Fibroblast of skin of right biceps (primary cell): ENCODE measurements at places on chromosomes 3 and 15.

DNA sequence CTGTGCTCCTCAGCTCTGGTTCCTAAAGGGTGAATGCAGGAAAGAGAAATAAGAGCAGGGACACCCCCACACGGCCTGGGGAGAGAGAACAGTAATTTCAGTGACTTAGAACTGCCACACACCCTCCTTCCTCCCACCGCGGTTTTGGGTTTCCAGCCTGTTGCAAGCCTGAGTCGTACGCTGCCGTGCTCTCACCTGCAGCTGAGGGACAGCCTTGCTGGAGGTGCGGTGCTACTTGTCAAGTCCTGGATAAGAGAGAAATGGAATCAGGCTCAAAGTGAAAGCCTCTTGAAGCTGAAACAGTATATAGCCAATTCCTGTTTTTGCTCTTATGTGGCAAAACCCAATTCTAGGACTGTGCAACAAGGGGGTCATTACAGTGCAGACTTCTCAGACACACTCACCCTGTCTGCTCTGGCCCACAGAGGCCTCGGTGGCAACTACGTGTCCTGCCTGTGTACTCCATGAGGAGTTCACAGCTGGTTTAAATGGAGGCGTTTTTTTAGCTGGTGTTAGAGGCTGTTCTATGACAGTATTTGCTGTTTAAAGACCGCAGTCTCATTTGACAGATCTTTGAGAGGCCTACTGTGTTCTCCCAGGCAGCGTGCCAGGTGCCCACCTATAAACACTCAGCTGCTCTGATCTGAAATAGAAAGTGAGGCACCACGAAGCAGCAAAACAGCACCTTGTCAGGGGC, 42.9 kb downstream of the TBC1D2B start:
- DNase-seq, result no peak

DNA sequence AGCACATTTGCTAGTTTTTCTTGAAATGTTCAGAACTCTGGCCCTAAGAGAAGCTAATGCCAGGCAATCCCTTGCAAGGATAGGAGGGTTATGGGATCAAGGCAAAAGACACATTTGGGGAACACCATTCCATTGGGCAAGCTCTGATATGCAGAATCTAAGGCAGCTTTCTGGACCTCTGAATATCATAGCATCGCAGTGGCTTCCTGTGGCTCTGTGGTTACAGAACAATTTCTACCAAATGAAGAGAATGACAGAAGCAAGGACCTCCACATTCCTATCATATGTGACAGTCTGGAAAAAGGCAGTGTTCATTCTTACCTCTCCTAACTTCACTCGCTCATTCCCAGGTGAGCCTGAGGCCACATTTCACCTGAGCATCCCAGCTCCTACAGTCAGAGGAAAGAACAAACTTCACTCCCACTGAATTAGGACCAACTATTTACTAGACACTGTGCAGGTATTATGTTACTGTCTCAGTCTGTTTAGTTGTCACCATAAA, 836.1 kb upstream of the CFAP20DC start:
- no peak for DNase-seq

- DNase-seq, result no peak
Measured at GRCh38 chr15:47997195-47998080, 123.4 kb upstream of the SLC24A5 start.

DNA sequence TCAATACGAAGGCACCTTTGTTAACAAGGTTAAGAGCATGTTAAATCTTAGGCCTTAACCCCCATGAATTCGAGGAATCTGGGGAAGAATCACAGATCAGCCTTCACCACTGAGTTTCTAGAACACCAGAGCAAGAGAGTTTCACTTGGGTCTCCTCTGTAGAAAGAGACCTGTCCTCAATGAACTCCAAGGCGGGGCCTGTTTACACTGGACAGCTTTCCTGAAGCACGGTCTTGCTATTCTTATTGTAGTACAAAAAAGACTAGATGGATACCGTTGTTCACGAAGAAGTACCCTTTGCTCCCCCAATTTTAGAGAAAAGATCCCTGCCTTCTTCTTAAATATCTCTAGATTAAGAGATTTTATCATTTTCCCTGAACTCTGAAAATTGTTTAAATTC, 64.9 kb downstream of the USF3 start:
- no peak for DNase-seq

DNA sequence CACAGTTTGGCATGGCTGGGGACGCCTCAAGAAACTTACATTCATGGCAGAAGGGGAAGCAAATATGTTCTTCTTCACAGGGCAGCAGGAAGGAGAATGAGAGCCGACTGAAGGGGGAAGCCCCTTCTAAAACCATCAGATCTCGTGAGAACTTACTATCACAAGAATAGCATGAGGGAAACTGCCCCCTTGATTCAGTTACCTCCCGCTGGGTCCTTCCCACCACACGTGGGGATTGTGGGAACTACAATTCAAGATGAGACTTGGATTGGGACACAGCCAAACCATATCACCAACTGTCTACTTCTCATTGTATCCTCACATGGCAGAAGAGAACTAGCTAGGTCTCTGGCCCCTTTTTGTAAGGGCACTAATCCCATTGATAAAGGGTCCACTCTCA, 30.5 kb downstream of the CCDC32 start:
- DNase-seq, result no peak

GRCh38 chr3:13574083-13574797, 25.3 kb downstream of the FBLN2 start:
- peak; percentile 10 for DNase-seq

DNA sequence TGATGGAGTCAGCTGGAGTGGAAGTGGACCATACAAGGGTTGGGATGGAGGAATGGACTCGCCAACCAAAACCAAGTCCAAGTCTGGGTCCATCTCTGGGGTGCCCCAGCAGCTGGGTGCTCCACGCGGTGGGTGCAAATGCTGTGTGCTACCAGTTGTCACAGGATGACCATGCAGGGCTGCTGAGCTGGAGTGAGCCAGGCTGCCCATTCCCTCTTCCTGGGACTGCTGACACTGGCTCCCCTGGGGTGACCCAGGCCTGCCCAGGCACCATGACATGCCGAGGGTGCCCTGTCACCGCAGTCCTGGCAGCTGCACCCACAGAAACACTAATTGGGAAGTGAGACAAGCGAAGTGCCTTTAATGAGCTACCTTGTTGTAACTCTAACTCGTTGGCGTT, 140.2 kb downstream of the TPRA1 start:
- no peak for DNase-seq

- no peak for DNase-seq
Measured at GRCh38 chr3:119783883-119784282, 2.0 kb downstream of the NR1I2 start.

- peak; percentile 30 for DNase-seq
Measured at GRCh38 chr15:68488966-68489365, 57.0 kb upstream of the ITGA11 start.

- DNase-seq, result no peak
Measured at GRCh38 chr3:153749070-153749610, 372.1 kb upstream of the ARHGEF26 start.

- no peak for DNase-seq
Measured at GRCh38 chr3:11844891-11845290, 1.8 kb downstream of the TAMM41 start.

GRCh38 chr3:147371140-147371539, 35.2 kb downstream of the ZIC4 start:
- DNase-seq, result no peak

DNA sequence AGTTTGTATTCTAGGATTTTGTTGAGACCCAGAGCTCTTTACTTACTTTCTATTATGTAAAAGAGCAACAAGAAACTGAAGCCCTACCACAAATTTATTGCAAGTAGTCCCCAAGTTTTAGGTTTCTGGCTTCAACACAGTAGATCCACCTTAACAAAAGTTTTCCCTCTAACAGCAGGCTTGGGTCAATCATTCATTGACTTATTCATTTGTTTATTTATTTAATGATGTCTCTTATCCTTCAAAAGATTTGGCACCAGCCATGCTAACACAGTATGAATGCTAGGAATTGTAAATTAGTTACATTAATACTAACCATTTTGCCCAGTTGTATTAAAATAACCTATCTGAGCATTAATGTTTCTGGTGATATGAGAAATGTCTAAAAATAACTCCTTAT, 88.6 kb downstream of the IQCH start:
- DNase-seq, result no peak

DNA sequence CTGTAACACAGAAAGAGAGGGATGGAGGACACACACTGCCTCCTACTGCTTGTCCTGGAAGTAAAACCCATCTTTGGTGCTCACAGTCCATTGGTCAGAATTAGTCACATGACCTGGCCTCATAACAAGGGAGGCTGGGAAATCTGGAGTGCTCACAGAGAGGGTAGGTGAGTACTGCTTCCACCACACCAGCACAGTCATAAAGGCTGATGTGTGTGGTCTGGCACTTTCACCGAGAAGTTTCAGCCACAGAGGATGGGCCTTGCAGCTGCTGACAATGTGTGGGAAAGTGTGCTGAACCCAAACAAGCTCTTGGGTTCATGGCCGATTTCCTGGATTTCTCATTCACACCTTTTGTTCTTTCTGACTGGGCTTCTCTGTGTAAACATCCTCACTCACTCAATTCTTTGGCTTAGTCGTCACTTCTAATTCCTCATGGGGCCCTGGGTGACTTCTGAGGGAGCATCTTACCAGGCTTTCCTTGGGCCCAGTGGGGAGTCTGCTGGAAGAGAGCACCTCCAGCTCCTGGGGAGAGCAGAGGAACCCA, 100.7 kb downstream of the ASB7 start:
- peak; percentile 91 for DNase-seq

DNA sequence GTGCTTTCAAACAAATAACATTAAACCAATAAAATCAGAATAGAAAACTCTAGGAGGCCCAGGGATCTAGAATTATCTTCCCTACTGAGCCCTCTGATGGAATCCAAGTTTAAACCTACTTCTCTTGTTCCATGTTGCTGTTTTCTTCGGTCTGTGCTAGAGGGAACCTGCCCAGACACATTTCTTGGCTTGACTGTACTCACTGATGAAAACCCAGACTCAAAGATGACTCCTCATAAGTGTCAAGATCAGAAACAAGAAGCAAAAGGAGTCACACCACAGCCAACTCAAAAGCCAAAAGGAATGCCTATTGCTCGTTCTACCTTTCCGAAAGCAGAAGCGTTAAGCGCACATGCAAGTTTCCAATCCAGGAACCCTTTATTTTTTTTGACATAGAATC, 31.6 kb downstream of the SCAP start:
- DNase-seq, result no peak

DNA sequence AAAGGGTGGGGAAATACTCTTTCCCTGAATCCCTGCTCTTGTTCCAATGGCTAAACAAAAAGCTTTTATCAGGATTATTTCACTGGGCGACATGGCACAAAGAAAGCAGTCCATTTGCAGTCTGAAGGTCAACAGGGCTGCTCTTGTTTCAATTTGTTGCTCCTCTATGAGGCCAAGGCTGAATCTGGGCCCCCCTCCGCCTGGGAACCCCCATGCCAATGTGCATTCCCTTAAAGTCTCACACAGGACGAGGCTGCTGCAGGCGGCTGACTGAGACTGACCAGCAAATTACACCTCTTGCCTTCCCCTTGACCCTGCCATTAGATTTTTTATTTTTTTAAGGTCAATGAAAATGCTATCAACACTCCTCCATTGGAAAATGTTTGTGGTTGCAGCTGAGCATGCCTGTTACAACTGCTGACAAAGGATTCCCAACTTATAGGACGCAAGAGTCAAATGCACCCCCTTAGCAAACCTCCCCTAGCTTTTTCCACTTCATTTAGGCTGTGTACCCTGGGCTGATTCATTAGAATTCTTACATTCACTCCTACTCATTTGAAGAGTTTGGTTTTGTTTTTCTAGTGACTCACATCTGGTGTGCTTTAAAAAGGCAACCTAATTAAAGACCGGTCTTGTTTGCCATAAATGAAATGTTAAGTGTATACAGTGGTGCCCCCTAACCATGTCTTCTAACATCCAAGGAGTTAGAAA, 60.8 kb upstream of the ARHGEF3 start:
- peak; percentile 81 for DNase-seq

DNA sequence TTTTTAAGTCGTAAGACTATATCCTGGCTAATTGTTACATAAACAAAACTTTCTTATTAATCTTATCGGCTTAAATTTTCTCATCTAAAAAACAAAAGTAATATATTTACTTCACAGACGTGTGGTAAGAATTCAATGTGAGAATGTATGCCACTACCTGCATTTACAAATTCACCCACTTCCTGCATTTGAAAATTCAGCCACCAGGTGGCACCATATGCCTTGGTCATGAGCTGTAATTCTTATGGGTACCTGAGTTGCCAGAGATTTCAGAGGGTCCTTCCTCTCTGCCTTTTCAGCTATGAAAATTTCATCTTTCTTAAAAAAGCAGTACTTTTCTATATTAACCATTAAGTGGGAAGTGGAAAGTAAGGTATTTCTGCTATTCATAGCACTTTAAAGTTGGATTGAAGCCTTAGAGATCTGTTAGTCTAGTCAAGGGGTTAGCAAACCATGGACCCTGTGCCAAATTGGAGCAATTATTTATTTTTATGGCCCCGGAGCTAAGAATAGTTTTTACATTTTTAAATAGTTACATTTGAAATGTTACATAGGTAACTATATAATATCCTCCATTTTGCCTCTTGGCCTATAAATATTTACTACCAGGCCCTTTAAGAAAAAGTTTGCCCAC, 127.8 kb downstream of the HCN4 start:
- DNase-seq, result peak; percentile 54

GRCh38 chr3:169148448-169149348, 514.8 kb downstream of the MECOM start:
- no peak for DNase-seq

GRCh38 chr15:27222479-27222878, 251.5 kb downstream of the GABRG3 start:
- peak; percentile 94 for DNase-seq

DNA sequence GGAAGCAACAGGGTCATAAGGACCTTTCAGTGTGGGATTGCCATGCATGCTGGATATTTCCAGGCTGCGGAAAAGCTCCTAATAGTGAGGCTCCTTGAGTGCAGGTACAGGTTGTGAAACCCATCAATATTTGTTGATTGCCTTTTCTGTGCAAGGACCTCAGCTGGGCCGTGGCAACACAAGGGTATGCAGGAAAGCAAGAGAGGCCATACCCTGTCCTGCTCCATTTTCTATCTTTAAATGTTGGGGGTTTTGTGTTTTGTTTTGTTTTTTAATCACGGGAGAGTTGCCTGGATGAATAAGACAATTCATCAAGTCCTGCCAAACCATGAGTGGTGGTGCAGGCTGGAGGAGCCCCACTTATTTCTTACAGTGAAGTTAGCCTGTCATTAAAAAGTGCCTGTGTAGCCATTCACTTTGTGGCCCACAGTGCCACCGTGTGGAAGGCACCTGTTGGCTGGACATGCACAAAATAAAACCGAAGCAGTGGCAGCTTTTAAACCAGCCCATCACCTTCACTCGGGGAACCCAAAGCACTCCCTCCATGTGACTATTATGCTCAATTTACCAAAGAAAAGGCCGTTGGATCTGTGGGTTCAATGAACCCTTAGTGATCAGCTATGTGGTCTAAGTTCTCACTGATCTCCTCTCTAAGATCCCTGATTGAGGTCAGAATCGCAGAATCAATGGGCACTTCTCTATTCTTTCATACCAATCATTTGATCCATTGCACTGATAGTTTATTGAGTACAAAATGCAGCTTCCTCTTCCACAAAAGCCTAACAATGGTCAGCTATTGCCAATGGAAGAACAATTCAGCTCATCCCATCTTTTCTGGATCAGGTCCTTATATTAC, 42.2 kb downstream of the CLDN18 start:
- DNase-seq, result peak; percentile 43
